Activated CD8-positive, alpha-beta T cell treated with anti-CD3 and anti-CD28 coated beads, Interleukin-2, amount 10 ng/mL, durations not matched to agents 7 days and 5 days (primary cell): ENCODE measurements at places on chromosomes 1 and 21. TPM values are rescaled to one million over a fixed set of nuclear protein-coding genes. Genes with fewer than 3 reads are reported as not detected.

- H3K27me3 ChIP-seq, result no peaks in the 10 kb centered on the region
- no peaks in the 10 kb centered on the region for H3K36me3 ChIP-seq
- no peak overlapping the region for H3K4me3 ChIP-seq
- no peak for DNase-seq
Measured at GRCh38 chr1:235556807-235557206, 52.6 kb upstream of the B3GALNT2 start.

The CSF3R gene
- 0.05 TPM for total RNA-seq

DNA sequence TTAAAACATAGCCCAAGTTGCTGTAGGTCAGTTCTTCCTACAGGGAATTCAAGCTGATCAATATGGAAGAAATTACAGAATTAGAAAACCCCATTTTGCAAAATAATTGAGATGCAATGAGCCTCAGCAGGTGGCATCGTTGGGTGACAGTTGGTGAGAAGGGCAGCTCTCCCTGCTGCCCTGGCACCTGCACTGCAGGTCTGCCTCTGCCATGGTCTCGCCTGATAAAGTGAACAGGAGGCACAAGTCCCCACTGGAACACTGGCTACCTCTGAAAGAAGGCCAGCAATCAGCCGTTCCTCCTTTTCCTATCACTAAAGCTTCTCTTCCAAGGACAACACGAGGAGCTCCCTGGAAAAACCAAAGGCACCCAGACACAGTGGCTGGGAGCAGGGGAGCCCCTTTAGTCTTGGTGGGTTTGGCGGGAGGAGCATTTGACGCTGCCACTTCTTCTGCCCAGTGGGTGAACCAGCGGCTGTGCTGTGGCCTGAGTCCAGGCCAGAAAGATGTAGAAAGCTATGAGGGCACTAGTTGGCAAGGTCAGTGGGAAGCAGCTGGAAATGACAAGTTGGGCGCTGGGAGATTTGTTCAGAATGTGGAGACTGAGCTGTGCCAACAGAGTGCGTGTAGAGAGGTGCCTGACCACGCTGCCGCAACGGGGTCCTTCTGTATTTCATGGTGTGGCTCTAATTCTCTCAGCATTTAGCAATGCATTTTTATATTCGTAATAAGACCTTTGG lies 93.1 kb downstream of the RIPK4 start:
- H3K4me1 ChIP-seq, result peaks cover 17% of the 10 kb centered on the region
- no peak overlapping the region for H3K4me3 ChIP-seq
- H3K36me3 ChIP-seq, result no peaks in the 10 kb centered on the region
- DNase-seq, result no peak

The IL19 gene
- total RNA-seq, result not detected

The FCRLB gene
- total RNA-seq, result 0.97 TPM

DNA sequence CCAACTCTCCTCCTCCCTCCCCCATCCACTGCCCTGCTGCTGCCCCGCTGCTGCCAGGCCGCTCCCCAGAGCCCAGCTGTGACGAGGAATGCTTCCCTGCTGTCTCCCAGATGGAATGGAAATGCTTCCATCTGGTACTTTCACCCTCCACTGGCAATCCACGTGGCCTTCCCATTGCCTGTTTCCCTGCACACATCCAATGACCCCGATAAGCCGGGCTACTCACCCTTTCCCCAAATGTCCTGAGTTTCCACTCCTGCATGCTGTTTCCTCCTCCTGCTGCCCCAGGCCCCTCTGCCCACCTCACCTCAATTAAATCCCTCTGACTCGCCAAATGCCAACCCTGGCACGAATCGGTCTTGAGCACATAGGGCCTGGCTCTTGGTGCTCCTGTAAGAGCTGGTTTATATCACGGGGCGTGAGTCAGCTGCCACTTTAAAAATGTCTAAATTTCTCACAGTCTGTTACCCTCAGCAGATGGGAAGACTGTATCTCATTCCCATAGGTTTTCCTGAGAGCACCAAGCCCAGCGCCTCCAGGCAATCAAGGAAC lies 36.4 kb downstream of the MRAP start:
- DNase-seq, result no peak
- H3K4me1 ChIP-seq, result no peaks in the 10 kb centered on the region
- no peak overlapping the region for H3K4me3 ChIP-seq
- peaks cover 68% of the 10 kb centered on the region for H3K36me3 ChIP-seq
- no peaks in the 10 kb centered on the region for H3K27me3 ChIP-seq

DNA sequence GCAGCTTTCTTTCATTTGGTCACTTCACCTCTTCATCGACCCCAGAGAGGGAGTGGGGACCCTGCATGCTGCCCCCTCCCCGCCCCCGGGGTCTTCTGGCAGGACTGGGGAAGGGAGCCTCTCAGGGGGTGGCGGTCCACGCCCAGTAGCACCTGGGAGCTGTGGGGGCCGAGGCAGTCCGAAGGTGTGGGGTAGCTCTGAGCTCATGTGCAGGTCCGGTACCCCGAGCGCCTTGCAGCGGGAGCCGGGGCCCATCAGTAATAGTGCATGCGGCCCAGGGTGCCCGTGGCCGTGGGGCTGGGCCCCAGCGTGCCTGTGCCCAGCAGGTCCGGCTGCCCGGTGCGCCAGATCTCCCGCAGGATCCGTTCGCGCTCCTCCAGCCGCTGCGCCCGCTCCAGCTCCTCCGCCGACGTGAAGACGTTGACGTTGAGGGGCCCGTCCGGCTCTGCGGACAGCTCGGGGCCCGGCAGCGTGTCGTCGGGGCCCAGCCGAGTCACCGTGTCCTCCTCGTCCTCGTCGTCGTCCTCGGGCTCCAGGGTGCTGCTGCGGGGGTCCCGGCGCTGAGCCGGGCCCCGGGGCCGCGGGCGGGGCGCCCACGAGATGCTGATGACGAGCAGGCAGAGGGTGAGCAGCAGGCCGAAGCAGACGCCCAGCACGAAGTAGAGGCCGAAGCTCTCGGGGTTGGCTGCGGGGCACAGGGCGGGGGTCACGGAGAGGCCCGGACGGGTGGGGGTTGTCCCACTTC lies 1.2 kb downstream of the EVA1B start:
- H3K36me3 ChIP-seq, result peaks cover 11% of the 10 kb centered on the region
- peak overlapping the region; percentile 74 for H3K27ac ChIP-seq
- H3K4me1 ChIP-seq, result peaks cover 38% of the 10 kb centered on the region
- H3K4me3 ChIP-seq, result peak overlapping the region; percentile 77
- peaks cover 13% of the 10 kb centered on the region for H3K27me3 ChIP-seq
- DNase-seq, result no peak

DNA sequence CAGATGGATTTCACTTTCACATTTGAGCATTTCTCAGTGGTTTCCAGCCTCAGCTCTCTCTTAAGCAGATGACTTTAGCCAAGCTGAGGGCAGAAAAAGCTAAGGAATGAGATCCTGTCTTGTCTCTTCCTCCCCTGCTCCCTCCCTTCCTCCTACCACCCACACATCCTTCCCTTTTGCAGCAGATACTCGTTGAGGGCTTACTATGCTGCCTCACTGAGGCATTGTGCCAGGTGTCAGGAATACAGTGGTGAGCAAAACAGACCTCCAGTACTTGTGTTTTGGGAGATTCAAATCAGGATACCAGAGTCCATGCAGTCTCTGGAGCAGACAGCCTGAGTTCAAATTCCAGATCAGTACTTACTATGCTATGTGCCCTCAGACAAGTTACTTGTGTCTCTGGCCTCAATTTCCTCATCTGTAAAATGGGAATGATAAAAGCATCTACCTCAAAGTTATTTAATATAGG lies 43.2 kb downstream of the KIF26B start:
- no peak for DNase-seq
- peaks cover 8% of the 10 kb centered on the region for H3K4me1 ChIP-seq
- no peak overlapping the region for H3K4me3 ChIP-seq
- no peak overlapping the region for H3K27ac ChIP-seq
- peaks cover 15% of the 10 kb centered on the region for H3K27me3 ChIP-seq
